ENCODE measurements at places on chromosomes 11 and 22. TPM values are rescaled to one million over a fixed set of nuclear protein-coding genes. Genes with fewer than 3 reads are reported as not detected.

The OR51B4 gene
- not detected for total RNA-seq

DNA sequence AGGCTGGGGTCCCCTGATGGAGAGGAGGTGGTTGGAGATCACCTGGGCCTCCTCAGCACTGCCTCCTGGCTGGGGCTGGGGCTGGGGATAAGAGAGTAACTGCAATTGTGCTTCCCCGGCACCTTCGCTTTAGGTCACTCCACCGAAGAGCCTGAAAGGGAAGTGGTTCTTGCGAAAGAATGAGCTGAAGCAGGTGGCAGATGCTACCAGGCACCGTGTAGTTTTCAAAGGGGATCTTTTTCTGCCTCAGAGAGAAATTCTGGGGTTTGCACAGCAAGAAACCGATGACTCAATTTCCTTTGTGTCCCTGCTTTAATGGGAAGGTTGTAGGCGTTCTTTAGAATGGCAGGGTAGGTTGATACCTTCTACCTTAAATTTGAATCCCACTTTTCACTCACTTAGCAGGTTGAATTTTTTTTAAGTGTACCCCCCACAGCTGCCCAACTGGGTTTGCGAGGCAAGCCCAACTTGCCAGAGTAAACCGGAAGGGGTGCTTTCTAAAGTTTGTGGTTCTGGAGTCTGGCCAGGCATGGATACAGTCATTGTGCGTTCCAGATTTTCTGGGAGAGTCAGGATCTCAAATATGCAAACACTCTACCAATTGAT, 5.3 kb downstream of the CD44 start:
- peak; percentile 81 for DNase-seq

The MOV10L1 gene
- total RNA-seq, result 1.1 TPM

DNA sequence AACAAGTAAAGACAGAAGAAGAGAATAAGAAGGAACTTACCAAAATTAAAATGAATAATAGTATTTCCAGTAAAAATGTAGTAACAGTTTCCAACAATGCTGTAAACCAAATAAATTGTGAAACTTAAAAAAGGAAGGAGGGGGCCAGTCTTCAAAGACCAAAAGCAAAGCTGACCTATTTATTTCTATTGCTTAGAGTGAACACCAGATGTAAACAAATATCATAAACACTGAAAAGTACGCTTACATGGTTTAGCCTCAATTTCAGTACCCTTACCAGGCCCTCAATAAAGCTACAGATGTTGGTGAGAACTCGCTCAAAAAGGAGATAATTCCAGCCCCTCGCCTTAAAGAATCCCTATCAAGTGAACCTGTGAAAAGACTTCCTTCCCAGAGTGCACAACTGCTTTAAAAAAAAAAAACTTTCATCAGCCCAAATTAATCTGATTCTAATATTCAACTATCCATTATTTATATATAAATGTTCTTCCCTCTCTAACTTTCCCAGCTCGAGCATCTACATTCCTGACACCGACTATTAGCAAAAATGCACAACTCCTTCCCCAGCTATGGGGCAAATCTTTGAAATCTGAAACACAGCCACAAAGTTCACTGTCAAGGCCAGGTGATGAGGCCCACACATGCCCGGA, 2.4 kb downstream of the PHF21A start:
- no peak for DNase-seq

DNA sequence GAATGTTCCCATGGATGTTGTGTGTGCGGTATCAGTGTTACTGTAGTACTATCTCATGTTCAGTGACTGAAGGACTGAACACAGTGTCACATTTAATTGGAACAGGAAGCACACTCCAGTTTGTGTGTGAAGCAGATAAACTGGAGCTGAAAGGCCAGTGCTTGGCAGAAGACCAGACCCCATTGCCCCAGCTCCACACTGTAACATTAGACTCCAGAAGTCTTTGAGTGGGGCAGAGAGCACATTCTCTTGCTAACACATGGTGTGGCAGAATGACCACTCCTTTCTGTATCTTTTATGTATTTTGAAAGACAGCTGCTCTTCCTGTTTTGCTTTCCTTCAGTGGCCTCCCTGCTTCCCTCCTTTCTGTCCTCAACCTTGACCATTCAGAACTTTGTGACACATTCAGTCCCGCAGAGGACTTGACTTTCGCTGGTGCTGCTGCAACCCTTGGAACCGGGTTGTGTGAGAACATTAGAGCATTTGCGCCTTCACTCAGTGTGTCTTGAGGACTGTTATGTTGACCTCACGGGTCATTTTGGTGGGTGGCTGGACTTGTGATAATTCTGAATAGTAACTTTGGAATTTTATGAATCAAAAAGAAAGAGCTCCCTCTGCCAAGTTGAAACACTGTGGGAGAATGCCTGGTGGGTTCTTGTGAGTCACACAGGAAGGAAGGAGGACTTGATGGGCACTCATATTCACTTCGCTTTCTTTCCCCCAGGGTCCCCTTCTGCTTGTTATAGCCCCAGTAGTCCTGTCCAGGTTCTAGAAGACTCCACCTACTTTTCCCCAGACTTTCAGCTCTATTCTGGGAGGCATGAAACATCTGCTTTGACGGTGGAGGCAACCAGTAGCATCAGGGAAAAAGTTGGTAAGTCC, 26.4 kb downstream of the AMOTL1 start:
- no peak for DNase-seq

DNA sequence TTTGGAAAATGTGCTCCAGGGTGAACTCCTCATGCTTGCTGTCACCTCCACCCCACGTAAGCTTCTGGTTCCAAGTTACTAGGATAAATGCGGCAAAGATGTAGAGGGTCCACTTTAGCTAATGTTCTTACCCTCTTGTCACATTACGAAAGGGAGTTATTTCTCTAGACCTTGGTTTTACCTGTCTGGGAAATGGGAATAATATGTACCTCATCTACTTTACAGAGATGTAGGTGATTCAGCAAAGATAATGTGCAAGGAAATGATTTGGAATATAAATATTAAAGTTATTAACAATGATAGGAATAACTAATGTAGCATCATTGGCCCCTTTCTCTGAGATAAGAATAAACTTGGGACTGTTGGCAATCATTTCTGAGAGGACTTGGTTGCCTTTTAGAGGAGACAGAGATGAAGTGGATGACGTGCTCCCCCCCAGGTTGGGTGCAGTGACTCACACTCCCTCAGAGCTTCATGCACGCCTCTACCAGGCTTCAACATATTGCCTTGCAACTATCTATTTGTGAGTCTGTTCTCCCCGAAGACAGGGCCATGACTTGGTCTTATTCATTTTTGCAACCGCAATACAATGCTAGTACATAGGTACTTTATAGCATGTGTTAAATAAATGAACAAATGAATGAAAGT, 97.1 kb downstream of the ME3 start:
- no peak for DNase-seq

- no peak for DNase-seq
Observed at GRCh38 chr11:27328614-27329013, 34.4 kb downstream of the CCDC34 start.

The MAPK8IP2 gene
- total RNA-seq, result 1.5 TPM

DNA sequence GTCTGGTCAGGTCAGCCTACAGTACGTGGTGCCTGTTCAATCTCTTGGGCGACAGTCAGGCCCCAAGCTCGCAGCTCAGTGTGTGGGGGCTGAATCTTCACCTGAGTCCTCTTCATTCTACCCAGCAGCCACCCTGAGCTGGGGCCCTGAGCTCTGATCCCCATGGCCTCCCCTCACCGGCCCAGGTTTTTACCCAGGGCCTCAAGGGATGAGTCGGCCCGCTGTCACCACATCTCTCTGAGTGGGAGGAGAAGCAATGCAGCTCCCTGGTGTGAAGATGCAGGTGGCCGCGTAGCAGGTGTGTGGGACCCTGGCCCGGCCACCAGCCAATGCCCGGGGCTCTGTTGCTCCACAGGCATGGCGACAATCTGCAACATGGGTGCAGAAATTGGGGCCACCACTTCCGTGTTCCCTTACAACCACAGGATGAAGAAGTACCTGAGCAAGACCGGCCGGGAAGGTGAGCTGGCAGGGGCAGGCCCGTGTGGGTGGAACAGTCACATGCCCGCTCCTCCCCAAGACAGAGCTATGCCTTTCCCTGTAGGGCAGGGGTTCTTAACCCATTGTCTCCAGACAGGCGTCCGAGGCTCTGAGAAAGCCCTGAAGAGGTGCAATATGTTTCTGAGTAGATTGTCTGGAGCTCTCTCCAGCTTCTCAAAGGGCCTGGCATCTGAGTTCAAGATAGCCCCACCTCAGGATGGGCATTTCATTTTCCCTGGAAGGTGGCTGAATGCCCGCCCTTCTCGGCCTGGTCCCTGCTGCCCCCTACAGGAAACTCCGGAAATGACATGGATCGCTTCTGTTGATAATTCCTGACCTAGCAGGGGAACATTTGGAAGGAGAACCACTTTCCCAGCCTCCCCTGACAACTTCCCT, 26.9 kb downstream of the POLR3H start:
- DNase-seq, result no peak

DNA sequence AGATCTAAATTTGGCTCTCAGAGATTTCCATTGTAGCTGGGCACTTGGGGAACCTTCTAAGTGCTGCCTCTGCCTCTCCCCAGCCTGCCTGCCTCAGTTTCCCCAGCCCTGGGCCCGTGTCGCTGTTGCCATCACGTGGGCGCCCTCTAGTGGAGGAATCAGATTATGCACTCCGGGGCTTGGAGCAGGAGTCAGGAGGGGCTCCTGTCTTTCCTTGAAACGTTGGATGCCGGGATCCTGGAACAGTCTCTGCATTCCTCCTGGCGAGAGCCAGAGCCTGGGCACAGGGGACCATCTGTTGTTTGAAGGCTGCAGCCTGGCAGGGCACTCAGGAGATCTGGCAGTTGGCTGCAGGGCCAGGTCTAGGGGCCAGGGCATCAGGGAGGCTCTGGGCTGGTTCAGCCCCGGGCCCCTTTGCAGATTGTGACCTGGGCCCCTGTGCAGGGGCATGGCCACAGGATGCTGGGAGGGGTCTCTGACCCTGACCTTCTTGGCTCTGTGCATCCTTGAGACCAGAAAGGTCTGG, 71.6 kb downstream of the LRP5 start:
- DNase-seq, result peak; percentile 56

The KRTAP5-11 gene
- total RNA-seq, result not detected

The BTG4 gene
- total RNA-seq, result not detected

The C11orf87 gene
- not detected for total RNA-seq

- no peak for DNase-seq
Observed at GRCh38 chr11:113618360-113618759, 87.7 kb downstream of the TMPRSS5 start.

The KLHL35 gene
- not detected for total RNA-seq

GRCh38 chr11:35792846-35793192, 130.2 kb downstream of the TRIM44 start:
- no peak for DNase-seq

DNA sequence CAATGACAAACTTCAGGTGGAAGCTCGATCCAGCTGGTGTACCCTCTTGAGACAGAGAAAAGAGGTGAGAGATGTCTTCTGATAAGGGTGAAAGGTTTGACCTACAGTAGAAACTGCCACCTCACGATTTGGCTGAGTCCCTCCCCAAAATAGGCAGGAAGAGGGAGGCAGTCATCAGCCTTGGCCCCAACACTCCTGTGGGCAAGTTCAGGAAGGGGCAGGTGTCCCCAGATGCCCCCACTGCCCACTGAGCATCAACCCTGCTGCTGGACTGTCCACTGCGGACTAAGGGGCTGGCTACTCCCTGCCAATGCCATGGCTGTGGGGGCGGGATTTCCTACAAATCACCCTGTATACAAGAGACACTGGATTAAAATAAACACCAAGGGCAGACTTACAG, 441.4 kb downstream of the BUD13 start:
- DNase-seq, result no peak

- DNase-seq, result no peak
Observed at GRCh38 chr11:19218786-19219460, 17.1 kb upstream of the CSRP3 start.

The KCNQ1 gene
- total RNA-seq, result 1.3 TPM

DNA sequence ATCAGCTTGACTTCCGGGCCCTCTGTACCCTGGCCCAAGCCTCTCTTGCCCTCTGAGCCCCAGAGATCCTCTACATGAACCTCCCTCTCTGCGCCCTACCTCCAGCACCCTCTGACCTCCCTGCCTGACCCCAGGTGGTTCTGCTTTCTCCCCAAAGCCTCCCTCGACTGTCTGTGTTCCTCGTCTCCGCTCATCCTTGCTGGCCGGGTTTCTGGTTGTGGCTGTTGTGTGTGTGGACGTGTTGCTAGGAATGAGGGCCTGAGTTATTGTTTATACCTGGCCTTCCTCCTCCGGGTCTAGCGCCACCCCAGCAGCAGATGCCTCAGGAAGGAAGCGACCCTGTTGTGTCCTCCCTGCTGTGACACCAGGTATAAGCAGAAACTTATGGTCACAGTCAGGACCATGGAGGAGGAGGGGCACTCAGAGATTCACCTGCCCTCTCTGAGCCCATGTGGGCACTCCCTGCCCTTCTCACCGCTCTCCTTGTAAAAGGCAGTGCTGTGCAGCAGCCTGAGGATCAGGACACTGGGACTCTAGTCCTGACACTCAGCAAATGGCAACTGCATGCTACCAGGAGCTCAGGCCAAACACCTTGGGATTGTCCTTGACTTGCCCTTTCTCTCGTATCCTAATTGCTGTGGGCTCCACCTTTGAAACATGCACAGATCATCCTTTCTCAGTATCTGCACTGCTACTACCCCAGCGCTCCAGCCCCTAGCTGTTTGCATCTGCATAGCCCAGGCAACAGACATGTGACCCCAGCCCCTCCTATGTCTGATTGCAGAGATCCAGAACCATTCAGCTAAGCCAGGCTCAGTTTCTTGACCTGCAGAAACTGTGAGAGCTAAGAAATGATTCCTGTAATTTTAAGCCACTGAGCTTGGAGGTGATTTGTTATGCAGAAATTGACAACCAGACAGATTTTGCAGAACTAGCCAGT, 140.1 kb downstream of the ST3GAL4 start:
- DNase-seq, result no peak

The ACR gene
- not detected for total RNA-seq

DNA sequence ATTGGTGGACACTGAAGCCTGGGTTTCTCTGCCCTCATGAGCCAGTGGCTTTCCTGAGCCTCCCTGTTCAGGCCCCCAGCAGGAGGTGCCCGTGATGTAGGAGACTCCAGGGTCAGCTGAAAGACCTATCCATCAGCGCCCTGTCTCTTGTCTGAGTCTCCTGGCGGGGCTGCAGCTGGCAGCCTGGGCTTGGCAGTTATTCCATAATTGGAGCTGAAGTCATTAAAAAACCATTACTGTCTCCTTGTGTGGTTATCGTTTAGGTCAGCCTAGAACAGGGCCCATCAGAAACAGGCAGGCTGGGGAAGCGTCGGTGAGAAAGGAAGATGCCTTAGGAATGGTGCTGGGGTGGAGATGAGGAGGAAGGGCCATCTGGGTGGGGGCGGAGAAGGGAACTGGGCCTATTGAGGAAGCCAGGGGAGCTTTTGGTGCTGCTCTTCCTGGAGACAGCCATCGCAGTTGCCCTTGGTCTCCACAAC, 5.0 kb downstream of the TUB start:
- no peak for DNase-seq

GRCh38 chr11:69008737-69009440, 4.2 kb downstream of the MRGPRF start:
- no peak for DNase-seq
